ENCODE measurements at places on chromosomes 3 and 15.

DNA sequence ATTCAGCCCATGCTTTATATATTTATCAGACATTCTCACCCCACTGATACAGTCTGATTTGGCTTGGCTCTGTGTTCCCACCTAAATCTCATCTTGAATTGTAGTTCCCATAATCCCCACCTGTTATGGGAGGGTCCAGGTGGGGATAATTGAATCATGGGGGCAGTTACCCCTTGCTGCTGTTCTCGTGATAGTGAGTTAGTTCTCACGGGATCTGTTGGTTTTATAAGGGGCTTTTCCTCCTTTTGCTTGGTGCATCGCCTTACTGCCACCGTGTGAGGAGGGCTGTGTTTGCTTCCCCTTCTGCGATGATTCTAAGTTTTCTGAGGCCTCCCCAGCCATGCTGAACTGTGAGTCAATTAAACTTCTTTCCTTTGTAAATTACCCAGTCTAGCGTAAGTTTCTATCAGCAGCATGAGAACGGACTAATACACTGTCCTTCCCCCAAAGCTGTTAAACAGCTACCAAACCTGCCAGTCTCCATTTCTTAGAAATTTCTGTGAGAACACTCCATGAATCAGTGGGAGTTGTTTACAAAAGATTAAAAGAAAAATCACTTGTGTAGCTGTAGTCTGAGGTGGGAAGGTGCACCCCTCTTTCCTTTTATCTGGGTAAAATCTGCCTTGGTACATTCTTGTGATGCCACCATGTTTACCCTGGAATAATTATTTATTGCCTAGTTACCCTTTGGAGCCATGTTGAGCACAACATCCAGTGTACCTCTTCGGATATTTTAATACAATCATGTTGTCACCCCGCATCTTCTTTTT lies 160.5 kb downstream of the THSD4 start:
- no peak for DNase-seq

DNA sequence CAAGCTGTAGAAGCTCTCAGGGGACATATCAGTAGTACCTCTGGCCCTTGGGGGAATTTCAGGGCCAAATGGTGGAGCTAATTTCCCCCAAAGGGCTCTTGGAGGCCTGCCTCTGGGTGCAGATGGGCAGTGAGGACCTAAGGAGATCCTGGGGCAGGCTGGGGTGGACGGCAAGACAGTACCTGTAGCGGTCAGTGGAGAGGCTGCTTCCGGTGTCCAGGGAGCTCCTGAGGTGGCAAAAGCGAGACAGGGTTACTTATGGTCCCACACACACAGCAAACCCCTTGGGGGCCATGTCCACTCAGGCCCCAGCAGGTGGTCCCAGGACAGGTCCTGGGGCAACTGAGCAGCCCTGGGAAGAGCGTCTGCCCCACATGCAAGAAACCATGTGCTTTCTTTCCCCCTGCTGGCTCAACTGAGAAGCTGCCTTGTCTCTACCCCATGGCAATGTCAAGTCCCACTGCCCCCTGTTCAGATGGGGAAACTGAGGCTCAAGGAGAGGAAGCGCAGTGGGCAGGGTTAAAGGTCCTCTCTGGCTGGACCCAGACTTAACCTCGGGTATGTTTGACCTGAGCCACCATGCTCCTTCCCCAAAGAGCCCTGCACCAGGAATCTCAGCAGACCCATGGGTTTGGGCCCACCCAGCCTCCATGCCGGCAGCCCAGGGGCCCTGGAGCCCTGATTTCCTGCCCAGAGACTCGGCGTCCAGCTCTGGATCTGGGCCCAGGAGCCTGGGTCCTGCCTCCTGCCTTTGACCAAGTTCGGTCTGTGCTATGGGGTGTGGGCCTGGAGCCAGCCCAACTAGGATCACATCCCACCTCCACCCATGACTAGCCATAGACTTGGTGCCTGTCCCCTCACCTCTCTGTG lies 25.7 kb downstream of the IQSEC1 start:
- no peak for DNase-seq

- no peak for DNase-seq
These were observed 176.6 kb upstream of the TRIM42 start for GRCh38 chr3:140501061-140501769.

DNA sequence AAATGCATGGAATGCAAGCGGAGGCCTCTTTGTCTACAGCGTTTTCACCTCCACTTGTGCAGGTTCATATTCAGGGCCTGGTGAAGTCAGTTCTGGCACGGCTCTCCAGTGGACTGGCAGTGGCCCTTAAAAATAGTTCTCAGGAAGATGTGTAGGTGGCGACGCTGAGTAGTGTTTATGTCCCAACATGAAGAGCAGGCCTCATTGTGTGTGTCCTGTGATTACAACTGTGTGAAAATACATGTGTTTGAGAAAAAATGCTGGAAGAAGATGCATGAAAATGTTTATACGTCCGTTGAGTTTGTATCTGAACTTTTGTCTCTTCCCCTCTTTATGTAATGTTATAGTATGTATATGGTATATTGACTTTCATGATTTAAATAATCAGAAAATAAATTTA lies 7.2 kb downstream of the LIPC start:
- peak; percentile 61 for DNase-seq

DNA sequence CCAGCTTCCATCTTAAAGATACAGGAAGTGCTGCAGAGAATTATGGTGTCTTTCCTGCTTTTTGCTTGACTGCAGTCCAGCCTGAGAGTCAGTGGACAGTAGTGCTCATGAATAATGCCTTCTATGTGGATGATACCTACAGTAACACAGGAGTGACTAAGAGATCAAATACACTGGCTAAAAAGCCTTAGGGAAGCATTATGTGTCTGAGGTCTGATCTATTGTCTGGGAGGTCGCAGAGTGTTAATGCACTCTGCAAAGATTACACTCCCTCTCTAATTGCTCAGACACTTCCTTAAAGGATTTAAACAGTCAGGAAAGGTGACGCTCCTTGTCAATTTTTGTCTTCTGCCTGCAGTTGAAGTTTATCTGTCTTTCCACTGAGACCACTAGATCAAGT lies 183.6 kb downstream of the MCTP2 start:
- no peak for DNase-seq

GRCh38 chr3:72969766-72970165 lies 26.8 kb upstream of the PPP4R2 start:
- DNase-seq: no peak

DNA sequence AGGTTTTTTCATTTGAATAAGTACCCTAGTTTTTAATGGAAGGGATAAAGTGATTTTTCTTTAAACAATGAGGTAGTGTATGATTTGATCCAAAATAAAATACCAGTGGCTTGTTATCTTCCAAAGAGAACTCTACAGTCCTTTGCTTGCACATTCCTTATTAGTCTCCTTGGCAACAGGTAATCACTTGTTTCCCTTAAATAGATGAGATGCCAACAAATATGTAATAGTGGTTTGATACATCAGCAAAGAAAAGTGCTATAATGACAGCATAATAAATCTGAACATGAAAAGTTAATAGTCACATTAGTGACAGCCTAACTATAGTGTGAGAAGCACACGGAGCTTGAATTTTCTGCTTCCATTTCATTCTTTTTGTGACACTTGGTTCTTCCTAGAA lies 360.2 kb downstream of the ZNF385D start:
- no peak for DNase-seq

DNA sequence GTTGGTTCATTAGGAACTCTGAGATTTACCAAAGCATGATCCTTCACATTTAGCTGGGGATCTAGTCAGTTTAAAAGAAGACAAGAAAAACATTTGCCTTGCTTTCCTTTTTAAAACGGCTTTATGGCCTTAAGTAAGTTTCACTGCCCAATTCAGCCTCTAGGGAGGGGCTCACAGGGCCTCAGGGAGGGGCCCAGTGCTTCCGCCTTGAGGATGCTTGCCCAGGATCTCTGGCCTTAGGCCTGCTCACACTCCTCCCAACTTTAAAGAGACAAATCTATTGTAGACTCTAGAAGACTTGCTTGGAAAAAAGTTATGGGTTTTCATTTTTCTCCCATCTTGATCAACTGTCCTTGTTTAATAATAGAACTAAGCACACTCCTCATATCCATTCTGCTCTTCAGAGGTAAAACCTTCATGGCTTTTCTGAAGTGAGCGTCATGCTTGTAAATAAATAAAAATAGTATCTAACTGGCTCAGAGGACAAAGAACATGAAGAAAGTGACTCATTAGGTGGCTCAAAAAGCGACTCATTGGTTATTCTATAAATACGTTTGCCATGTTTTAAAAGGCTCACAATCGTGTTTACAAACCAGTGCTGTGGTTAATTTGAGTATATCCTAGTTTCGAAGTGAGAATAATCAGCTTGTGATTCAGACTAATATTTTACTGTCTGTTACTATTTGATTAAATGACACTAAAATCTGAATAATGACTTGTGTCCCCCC lies 13.7 kb downstream of the PDHB start:
- no peak for DNase-seq

GRCh38 chr3:108153451-108153981 lies 62.7 kb upstream of the CD47 start:
- DNase-seq: peak; percentile 30

DNA sequence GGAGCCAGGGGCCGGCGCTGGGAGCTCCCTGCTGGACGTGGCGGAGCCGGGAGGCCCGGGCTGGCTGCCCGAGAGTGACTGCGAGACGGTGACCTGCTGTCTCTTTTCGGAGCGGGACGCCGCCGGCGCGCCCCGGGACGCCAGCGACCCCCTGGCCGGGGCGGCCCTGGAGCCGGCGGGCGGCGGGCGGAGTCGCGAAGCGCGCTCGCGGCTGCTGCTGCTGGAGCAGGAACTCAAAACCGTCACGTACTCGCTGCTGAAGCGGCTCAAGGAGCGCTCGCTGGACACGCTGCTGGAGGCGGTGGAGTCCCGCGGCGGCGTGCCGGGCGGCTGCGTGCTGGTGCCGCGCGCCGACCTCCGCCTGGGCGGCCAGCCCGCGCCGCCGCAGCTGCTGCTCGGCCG lies 1.5 kb downstream of the SMAD6 start:
- peak; percentile 24 for DNase-seq

GRCh38 chr3:27728195-27729087 lies 6.3 kb upstream of the EOMES start:
- DNase-seq: no peak

- DNase-seq: no peak
These were observed 21.0 kb downstream of the THSD4 start for GRCh38 chr15:71136159-71136783.

DNA sequence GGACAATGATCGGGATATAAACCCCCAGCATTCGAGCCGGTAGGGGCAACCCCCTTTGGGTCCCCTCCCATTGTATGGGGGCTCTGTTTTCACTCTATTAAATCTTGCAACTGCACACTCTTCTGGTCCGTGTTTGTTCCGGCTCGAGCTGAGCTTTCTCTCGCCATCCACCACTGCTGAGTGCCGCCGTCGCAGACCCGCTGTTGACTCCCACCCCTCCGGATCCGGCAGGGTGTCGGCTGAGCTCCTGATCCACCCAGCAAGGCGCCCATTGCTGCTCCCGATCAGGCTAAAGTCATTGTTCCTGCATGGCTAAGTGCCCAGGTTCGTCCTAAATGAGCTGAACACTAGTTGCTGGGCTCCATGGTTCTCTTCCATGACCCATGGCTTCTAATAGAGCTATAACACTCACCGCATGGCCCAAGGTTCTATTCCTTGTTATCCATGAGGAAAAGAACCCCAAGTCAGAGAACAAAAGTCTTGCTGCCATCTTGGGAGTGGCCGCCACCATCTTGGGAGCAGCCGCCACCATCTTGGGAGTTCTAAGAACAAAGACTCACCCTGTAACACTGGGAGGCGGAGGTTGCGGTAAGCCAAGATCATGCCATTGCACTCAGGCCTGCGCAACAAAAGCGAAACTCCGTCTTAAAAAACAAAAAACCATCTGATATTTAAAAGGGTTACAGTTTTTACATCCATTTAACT lies 11.2 kb upstream of the EHHADH start:
- DNase-seq: no peak

DNA sequence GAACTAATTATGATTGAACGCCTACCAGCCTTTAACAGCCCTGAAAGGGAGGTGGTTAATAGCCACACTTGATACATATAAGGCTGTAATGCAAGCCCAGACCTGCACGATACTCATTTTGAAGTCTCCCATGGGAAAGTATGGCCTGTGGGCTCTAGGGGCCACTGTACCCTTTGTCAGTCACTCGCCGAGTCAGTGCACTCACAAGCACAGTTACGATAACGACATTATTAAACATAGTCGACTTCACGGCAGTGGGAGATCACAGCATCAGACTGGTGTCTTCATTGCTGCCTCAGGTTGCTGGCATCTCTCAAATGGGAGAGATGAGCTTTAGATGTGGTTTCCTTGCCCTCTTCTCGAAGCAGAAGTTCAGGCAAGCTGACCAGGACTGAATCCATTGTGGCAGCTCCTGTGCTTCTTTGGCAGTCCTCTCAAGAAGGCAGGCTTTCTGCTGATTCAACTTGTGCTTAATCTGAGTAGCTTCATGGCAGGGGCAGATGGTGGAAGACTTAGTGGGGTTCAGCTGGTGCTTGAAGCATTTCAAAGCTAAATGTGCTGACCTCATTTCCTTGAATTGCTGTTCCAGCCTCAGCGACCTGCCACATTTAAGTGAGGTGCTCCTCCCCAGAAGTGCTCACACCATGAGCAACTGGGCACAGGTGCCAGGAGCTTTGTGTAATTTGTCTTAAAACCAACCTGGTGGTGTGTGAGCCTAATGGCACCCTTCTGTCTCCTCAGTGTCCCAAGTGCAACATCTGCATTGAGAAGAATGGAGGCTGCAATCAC lies 15.8 kb upstream of the P4HTM start:
- DNase-seq: no peak

- no peak for DNase-seq
These were observed 4.2 kb downstream of the IGDCC4 start for GRCh38 chr15:65418596-65418995.

DNA sequence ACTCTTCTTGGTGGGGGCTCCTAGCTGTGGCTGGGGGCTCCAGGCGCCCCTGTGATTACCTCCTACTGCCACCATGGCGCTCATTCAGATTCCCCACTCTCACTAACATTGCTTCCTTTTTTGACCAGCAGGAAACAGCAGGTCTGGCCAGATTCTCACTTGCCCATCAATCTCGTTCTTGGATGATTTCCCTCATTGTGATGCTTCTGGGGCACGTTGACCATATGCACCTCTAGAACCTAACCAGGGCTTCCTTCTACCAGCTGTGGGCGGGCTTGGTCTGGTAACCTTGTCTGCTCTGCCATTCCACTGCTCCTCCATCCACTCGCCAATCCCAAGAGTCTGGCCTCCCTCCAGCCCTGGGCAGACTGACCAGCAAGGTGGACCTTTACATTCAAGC lies 35.9 kb upstream of the PTPN23 start:
- no peak for DNase-seq

- DNase-seq: no peak
These were observed 29.8 kb upstream of the UBE3A start for GRCh38 chr15:25468611-25469010.

DNA sequence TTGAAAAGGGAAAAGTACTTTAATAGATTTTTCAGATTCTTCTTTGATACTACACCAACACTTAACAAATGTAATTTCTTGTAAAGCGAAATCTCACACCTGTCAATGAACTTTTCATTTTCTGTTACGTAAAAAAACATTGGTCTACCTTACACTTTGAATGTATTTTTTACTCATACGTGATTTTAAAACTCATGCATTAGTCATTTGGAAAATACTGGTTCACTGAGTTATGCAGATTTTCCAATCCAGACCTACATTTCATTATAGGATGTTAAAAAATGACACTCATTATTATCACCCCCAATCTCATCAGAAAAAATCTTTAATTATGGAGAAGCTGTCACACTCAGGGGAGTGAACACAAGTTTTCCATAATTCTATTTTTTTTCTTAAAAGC lies 14.7 kb downstream of the VPS39 start:
- no peak for DNase-seq

Data from NCI-H1105 (cell line).